ENCODE measurements at places on chromosomes 1 and 21.
A peak's percentile ranks its signal among the peaks of the same experiment; 100 is the strongest.

GRCh38 chr1:150165622-150166612, 16.2 kb downstream of the PLEKHO1 start:
- DNase-seq, result peak; percentile 68

DNA sequence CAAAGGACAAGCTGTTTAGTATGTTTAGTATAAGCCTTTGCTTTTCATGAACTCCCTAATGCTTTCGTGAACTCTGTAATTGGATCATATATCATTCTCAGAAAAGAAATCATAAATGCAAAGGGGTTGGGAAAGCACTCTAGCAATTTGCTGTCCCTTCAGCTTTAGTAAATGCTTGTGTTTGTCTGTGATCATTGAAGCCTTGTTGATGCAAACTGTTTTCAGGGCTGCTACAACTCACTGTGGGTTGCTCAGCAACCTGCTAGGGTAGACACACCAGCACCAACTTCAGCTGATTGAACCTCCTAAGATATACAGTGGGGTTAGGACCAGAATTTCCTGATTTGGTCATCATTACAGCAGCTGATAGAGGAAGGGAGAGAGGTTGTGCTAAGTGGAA, 95.0 kb downstream of the SGIP1 start:
- DNase-seq, result no peak

- DNase-seq, result no peak
Observed at GRCh38 chr1:7250597-7251453, 465.6 kb downstream of the CAMTA1 start.

- DNase-seq, result no peak
Observed at GRCh38 chr1:202012544-202013478, 2.4 kb downstream of the ELF3 start.

DNA sequence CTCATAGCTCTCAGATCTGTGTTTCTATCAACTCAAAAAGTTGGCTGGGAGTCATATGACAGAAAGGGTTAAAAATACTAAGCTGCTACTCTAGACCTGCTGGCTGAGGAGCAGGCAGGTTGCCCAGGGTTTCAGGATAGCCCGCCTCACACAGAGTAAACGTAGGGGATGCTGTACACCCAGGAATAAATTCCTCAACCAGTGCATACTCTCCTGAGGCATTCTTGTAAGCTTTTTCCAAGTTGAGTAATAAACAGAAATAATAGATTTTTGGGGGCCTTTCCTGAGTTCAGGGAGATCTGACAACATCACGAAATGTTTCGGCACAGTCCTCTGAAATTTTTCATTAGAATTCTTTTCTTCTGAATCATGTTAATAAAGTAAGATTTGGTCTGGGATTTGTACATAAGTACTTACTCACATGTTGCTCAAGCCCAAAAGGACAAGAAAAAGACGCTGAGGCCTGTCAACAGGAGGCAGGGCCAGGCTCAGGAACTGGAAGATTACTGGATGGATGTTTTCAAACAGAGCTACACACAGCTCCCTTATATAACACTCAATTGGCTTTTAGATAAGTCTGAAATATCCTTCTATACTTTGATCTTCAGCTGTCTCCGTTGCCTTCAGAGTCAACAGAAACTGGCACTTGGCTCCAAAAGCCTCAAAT, 41.0 kb downstream of the TGFBR3 start:
- DNase-seq, result peak; percentile 83

DNA sequence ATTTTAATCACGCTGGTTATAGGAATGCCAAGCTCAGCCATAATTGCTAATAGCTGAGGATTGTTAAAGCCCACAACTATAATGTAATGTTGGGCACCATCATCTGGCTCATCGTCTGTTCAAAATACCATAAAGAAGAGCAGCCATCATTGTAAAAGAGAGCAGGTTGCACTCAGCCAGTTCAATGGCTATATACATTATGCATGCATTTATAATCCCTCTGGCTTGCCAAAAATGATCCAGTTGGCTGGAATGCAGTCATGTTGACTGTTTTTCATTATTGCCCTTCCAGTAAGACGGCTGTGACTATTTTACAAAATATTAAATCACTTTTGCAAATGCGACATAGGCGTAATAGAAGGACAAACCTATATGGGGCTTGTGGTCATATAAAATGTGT, 85.3 kb downstream of the SPAG17 start:
- no peak for DNase-seq

GRCh38 chr1:47669081-47669585, 231.3 kb downstream of the FOXD2 start:
- DNase-seq, result peak; percentile 1

GRCh38 chr1:179599623-179600249, 8.1 kb downstream of the TDRD5 start:
- no peak for DNase-seq

GRCh38 chr1:30061292-30062220, 661.8 kb downstream of the MATN1 start:
- no peak for DNase-seq

DNA sequence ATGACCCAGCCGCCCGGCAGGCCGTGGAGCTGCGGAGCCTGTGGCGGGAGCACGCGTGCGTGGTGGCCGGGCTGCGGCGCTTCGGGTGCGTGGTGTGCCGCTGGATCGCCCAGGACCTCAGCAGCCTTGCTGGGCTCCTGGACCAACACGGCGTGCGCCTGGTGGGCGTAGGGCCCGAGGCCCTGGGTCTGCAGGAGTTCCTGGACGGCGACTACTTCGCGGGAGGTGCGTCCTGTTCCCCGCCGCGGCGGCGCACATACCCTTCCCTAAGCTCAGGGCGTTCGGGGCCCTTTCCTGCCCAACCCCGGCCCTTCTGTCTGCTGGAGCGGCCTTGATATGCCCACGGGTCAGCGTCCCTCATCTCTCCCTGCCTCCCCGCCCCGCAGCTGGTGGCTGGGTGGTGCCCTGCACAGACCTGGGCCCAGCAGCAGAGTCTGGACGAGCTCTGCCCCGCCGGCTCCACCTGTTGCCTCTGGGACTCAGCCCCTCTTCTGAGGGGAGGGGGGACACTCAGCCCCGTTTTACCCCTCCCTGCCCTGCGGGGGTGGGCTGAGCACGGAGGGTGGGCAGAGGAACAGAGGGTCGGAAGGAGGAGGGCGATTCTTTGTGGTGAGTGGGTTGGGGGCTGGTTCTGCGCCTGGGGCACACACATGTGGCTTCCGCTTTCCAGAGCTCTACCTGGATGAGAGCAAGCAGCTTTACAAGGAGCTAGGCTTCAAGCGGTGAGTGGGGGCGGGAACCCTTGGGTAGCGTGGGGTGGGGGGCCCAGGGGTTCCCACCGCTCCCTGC, 688 bp downstream of the PRXL2B start:
- peak; percentile 49 for DNase-seq

DNA sequence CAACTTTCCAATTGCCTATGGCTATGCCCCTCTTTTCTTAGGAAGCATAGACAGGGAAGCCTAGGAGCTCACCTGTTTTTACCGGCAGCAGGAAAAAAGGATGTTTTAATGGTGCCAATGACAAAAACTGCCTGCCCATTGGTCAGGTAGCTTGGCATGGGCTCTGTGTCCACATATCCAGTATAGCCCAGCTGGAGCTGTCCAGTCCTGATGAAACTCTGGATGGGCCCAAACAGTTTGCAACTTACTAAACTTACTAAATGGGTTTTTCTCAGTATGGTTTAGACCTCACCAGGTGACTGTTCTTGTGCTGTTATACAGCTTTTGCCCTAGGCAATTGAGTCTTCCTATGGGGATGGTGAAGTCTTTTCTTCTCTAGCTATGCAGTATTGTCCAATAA, 711.2 kb downstream of the AMY1C start:
- DNase-seq, result no peak

DNA sequence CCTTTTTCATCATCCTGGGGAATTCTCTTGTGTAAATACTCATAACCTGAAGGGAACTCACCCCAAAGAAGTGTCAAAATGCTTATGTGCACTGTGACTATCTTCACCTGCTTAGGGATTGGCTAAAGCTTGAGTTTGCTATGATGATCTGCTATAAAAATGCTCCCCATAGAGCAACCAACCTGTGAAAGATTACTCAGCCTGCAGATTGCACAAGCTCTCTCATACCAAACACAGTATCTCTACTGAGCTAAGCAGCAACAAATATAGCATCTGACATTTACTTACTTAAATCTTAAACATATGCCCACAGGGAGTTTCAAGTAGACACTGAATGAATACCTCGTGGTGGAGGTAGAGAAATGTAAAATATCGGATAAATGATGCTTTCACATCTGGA, 725.8 kb downstream of the MRPL39 start:
- no peak for DNase-seq

DNA sequence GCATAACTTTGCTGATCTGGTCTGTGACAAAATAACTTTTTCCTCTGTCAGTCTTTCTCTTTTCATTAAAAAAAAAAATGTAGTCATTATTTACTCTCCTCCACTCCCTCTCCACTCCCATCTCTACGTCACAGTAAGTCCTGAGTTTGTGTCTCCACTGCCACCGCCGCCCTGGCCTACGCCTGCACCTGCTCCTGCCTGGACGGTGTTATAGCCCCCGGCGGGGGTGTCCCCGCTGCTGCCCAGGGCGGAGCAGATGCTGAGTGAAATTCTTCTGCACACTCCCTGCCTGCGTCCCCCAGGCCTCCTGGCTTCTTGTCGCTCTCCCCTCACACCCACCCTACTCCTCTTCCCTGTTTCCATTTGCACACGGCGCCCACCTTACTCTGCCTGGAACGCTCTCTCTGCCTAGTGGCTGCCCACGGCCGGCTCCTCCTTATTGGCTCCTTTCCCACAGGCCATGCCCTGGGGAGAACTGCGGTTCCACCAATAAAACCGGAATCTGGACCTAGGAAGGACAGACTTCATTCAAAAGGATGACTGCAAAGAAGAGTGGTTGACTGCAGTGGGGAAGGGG, 55.2 kb upstream of the C1orf174 start:
- no peak for DNase-seq

DNA sequence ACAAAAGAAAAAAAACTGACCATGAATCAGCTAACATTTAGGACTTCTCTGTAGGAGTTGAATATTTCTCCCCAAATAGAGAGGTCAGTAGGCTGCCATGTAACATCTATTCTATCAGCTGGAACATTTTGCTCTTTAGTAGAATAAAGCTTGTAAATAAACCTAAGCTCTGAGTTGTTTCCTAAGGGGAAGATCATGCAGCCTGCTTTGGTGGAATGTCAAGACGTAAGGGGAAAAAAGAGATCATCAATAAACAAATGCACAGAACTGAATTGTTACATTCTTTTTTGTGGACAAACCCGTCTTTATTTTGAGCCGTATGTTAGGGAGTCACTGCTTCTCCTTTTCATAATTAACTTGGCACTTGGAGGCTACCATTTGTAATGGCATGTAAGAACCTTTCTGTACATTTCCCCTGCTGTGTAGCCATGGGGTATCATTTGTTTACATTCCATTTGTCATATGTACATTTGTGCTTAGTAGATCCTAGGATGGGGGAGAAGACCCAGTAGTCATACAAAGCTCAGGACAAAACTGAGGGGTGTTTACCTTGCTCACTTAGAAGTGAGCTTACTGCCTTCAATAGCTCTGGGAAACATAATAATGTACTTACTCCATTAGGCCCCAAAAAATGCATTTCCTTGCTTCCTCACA, 10.8 kb upstream of the PALMD start:
- DNase-seq, result no peak

DNA sequence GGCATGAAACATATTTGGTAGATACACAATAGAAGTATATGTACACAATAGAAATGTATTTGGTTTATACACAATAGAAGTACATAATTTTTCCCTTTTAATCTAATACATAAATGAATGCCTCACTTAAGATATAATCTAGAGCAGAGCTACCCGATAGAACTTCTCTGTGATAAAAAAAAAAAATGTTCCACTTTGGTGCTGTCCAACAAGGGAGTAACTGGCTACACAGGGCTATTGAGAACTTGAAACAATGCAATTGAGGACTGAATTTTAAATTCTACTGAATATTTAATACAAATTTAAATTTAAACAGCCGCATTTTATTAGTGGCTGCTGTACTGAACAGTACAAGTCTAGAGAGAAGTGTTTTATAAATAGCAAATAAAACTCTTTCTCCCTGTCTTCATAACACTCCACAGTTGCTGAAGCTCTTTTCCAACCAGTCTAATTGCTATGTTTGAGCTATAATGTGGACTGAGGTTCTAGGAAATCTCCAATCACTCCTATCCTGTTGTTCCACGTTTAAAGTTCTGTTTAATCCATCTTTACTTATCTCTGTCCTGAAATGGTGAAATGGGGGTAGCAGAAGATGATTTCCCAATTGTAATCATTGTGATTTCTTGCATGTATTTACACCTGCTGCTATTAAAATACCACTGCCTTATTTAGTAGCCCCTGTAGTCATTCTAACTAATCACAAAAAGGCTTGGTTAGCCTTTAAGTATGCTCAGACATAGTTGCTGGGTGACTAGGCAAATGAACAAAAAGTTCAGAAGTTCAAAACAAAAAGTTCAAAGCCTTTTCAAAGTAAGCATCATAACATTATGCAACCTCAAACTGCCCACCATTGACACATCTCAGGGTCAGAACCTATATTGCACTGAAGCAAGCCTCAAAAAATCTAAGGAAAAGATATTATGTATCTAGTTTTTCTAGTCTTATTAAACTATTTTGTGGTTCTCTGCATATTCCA, 192.3 kb upstream of the C1orf87 start:
- DNase-seq, result no peak

All from adrenal gland (tissue), 19 donors.